ENCODE measurements at places on chromosomes 5 and 9.

- DNase-seq, result no peak
Observed at GRCh38 chr5:83026930-83027687, 50.1 kb downstream of the TMEM167A start.

DNA sequence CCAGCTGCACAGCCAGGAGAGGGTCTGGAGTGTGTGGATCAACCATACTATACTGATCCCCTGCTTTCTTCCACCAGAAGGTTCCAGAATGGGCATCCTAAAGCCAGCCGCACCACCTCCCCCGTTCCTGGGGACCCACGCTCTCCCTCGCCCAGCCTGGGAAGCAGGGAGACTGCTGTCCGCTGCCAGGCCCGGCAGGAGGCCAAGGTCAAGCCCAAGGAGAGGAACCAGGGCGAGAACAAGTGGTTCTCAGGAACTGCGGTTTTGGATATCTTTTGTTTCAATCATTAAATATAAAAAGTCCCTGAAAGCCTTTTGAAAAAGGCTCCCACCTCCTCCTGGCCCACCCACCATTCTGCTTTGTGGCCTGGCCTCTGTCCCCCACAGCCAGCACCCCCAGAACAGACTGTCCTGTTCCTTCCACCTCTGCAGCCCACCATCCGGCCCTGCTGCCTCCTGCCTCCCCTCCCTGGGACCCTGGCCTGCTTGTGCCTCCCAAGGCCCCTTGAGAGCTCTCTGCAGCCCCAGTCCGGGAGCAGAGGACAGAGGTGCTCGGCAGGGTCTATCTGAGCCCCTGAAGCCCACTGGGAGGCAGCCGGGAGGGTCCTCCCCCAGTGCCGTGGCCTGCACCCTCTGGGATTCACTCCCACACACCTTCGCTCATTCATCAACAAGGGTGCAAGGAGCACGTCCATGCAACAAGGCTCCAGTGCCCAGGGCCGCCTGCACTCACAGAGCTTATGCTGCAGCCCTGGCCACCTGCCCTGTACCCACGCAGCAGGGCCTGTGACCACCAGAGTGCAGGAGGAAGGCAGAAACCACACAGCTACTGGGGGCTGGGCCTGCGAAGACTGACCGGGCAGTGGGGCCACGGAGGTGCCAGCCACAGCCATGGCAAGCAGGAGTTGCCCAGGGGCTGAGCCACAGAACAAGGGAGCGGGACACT, 614 bp upstream of the LCN6 start:
- DNase-seq, result no peak

DNA sequence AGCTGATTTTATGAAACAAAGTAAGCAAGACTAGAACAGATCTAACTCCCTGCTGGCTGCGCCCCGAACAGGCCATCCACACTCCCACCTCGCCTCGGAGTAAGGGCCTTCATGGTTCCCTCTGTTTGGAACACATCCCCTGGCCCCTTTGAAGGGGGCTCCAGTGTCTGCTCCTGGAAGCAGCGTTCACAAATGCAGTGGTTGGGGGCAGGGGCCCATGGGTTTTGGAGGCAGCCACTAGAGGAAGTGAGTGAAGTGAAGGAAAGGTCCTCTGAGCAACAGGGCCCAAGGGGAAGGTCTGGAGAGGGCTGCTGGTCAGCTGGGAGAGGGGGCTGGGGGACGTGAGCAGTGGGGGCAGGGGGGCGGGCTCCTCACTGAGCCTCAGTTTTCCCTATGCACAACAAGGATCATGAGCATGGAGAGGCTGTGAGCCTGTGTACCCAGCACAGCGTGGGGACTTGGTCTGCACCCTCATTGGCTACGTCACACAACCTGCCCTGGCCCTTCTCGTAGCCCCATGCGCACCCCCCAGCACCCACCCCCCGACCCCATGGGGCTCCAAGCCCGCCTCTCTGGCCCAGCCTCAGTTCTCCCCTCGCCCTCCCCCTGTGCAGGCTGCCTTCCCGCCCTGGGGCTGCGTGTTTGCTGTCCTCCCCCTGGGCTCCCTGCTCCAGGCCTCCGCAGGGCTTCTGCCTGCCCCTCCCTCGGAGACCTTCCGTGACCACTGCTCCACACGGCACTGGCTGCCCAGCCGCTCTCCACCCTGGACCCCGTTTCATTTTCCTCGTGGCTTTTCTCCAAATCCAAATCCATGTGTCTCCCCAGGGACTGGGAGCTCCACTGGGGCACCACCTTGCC, 39.5 kb downstream of the RASGEF1C start:
- DNase-seq, result no peak

DNA sequence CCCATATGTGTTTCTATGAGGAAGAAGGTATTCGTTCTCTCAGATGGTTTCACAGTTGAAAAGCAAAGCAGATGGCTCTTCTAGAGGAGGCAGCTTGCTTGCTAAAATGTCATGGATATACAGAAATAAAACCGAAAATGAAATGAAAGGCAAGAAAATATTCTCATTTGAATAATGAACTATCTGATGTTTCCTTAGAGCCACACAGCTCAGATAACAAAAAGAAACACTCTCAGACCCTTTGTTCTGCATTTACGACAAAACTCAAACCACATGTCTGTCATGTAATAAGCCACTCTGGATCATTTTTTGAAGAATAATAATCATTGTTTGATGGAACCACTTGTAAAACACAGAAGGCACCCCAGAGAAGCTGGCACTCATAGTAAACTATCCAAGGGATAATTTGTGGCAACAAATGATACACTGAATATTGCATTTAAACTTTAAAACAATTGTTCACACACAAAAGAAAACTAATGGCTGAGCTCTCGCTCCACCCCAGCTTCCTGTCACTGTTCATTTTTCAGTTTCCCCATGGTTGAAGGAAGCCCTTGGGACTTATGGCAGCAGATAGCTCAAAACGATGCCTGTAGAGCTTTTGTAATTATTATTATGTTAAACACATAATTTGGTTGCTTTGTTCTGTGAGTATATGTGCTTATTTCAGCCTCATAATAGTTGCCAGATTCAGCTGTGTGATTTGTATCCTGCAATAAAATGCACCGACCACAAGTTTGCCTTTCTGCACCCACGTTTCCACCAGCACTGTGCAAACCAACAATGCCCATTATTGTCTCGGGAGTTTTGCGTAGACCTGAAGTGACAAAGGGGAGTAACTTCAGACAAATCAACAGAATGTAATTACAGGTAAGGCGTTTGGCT, 256.0 kb downstream of the TMEM167A start:
- DNase-seq, result no peak

GRCh38 chr9:37715991-37716505, 37.6 kb upstream of the TRMT10B start:
- DNase-seq, result no peak

DNA sequence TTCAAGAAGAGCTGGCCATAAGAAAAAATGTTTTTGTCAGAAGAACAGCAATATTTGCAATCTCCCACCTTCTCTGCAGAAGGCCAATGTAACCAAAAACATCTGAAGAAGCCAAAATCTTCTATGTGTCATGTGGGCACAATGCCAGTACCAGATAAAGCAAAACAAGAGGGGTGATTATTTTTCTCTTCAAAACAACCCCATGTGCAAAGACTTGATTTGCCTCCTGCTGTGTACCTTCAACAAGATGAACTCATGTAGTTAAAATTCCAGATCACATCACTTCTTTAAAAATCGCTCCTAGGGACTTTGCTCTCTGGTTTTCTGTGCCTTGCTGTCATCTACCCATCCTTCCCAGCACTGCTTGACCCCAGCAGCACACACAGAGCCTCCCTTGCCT, 134.0 kb upstream of the MAP3K1 start:
- DNase-seq, result no peak

GRCh38 chr5:131373265-131373664, 109.4 kb downstream of the CDC42SE2 start:
- DNase-seq, result no peak

DNA sequence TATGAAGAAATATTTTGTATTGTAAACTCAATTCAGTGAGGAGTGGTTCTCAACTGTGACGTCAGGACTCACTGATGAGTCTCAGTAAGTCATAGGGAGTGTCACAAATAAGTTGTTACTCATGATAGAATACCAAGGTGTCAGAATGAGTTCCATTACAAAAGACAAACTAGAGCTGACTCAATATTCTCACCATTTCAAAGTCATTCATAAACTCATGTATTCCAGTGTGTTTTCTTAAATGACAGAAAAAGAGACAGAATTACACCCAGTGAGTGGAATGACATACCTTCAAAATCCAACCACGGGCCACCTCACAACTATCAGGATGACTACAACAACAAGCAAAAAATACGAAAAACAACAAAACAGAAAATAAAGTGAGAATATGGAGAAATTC, 321.5 kb downstream of the ENC1 start:
- DNase-seq, result no peak

DNA sequence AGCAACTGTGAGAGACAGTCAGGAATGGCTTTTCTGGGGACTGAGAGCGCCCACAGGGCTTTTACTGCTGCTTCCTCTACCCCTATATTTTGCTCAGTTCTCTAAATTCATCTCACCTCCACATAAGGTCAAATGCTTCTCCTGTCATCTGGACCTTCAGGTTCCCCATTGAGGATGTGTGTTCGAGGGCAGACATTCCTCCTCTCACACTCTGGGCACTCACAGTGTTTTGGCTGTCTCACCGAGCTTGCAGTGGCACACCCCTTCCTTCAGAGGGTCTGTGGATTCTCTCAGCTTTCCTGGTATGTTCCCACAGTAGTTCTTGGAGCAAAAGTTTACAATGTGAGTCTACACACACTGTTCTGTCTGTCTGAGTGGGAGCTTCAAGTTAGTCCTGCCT, 127.8 kb upstream of the GLRA1 start:
- no peak for DNase-seq

DNA sequence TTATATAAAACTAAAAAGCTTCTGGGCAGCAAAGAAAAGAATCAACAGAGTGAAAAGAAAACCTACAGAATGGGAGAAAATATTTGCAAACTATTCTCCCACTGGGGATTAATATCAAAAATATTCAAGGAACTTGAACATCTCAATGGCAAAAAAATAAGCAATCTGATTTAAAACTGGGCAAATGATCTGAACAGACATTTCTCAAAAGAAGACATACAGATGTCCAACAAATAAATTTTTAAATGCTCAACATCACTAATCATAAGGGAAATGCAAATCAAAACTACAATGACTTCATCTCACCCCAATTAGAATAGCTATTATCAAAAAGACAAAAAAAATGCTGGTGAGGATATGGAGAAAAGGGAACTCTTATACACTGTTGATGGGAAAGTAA, 57.2 kb upstream of the SSBP2 start:
- DNase-seq, result no peak

DNA sequence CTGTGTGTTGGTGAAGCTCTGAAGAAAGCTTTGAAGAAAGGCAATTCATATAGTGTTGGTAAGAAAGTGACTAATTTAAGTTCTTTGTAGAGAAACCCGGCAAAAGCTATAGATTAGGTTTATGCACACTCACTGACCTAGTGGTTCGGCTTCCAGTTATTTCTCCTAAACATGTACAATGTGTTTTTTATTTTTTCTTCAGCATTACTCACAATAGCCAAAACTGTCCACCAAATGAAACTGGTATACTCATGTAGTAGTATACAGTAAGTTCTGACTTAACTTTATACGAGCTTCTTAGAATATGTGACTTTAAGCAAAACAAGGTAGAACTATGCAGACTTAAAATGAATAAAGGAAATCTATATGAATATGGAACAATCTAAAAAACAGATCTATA, 44.8 kb downstream of the PJA2 start:
- DNase-seq, result no peak

DNA sequence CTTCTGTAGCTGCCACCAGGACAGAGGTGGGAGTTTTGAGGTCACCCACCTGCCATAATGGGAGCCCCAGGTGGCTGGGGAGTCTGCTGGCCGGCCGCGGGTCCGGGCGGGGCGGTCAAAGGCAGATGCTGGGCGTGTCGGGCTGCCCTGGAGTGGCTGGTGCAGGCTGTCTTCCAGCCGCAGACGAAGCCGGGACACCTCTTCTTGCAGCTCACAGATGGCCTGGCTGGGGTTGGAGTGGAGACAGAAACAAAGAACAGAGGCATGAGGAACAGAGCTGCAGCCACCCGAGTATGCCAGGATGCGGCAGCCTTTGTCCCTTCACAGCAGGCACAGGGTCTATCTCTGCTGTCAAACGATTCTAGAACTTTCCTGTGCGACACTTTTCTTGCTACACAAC, 18.0 kb downstream of the ORM2 start:
- DNase-seq, result no peak

- peak; percentile 42 for DNase-seq
Observed at GRCh38 chr5:133610489-133611356, 1.6 kb downstream of the FSTL4 start.

GRCh38 chr9:15354713-15355112, 47.7 kb upstream of the TTC39B start:
- DNase-seq, result no peak

- DNase-seq, result no peak
Observed at GRCh38 chr9:3840311-3840710, 314.5 kb upstream of the RFX3 start.

GRCh38 chr5:168752416-168753190, 173.4 kb upstream of the PANK3 start:
- DNase-seq, result no peak
